ENCODE measurements at places on chromosomes 3 and 15. TPM values are rescaled to one million over a fixed set of nuclear protein-coding genes. Genes with fewer than 3 reads are reported as not detected.

Gene GNAT1
- 0.27 TPM for total RNA-seq

GRCh38 chr3:143362115-143362991 lies 242.8 kb downstream of the CHST2 start:
- H3K27me3 ChIP-seq = peaks cover 2% of the 10 kb centered on the region
- no peak overlapping the region for H3K27ac ChIP-seq
- H3K4me3 ChIP-seq = no peak overlapping the region

Gene FOXB1
- total RNA-seq = not detected

Gene RHOV
- total RNA-seq = 3.4 TPM

Gene ZNF660
- 18.7 TPM for total RNA-seq

DNA sequence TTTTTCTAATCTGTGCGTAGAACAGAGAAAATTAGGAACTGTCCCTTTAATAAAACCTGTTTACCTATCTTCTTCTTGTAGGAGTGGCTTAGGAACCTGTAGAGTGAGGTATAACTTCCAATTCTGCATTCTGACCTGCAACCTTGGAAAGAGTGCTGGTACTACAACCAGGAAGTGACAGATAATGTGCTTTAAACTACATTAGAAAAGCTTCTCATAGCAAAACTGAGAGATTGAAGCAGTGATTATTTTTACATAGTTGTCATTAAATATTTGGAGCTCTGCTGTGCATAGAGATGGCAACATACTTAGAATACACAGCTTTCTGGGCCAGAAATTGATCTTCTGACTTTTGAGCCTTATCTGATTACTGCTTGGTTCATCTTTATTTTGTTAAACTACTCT lies 50.4 kb upstream of the ZDHHC23 start:
- H3K4me1 ChIP-seq = peaks cover 16% of the 10 kb centered on the region
- peak overlapping the region; percentile 68 for H3K4me3 ChIP-seq
- H3K36me3 ChIP-seq = no peaks in the 10 kb centered on the region

DNA sequence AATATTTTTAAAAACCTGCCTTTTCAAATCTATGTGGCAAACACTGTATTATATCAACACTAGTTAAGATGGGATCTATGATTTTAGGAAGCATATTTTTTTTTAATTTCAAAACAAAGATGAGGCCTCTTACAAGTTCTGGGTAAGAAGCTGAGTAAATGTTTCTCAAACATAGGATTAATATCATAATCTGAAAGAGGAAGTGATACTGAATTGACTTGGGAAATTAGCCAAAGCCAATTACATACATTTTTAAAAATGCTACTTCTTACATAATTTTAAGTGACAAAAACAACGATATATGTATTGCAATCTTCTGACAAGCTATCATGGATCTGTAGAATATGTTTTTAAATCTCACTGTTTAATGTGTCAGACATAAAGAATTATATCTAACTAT lies 135.1 kb upstream of the UBP1 start:
- DNase-seq = no peak
- H3K36me3 ChIP-seq = peaks cover 13% of the 10 kb centered on the region
- no peaks in the 10 kb centered on the region for H3K27me3 ChIP-seq
- no peak overlapping the region for H3K4me3 ChIP-seq

Gene GPR87
- 3.3 TPM for total RNA-seq

- no peak for DNase-seq
- H3K36me3 ChIP-seq = no peaks in the 10 kb centered on the region
- peaks cover 30% of the 10 kb centered on the region for H3K4me1 ChIP-seq
- H3K27ac ChIP-seq = no peak overlapping the region
Observed at GRCh38 chr15:27249046-27249759, 278.2 kb downstream of the GABRG3 start.

- no peak overlapping the region for H3K27ac ChIP-seq
- DNase-seq = no peak
- no peak overlapping the region for H3K4me3 ChIP-seq
- H3K4me1 ChIP-seq = peaks cover 23% of the 10 kb centered on the region
Observed at GRCh38 chr3:108475220-108475782, 35.1 kb downstream of the MYH15 start.

DNA sequence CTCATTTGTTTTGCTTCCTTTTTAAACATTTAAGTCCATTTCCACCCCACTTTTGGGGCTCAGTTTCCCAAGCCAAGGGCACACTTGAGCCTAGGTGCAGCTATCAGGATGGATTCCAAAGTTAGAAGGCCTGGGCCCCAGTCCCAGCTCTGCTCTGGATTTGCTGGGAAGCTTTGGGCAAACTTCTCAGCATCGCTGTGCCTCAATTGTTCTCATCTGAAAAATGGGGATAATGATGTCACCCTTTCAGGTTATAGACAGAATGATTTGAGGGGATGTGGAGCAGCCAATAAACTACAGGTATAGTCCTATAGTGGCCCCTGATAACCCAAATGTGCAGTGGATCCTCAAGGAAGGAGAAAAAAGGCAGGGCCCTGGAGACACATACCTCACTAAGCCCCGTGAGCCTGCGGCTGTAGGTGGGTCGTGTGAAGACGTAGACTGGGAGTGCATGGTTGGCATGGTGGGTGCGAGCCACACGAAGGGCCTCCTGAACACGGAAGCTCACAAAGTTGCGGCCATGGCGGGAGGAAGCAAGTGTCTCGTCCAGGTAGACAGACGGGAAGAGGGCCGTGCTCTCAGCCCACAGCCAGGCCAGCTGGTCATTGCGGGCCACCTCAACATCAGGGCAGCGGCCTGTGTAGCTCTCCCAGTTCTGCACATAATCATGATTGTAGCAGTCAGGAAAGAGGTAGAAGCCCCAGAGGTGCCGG lies 3.2 kb downstream of the HYAL2 start:
- no peaks in the 10 kb centered on the region for H3K27me3 ChIP-seq
- no peak for DNase-seq
- no peak overlapping the region for H3K27ac ChIP-seq
- H3K4me1 ChIP-seq = peaks cover 51% of the 10 kb centered on the region
- H3K36me3 ChIP-seq = peaks cover 16% of the 10 kb centered on the region

DNA sequence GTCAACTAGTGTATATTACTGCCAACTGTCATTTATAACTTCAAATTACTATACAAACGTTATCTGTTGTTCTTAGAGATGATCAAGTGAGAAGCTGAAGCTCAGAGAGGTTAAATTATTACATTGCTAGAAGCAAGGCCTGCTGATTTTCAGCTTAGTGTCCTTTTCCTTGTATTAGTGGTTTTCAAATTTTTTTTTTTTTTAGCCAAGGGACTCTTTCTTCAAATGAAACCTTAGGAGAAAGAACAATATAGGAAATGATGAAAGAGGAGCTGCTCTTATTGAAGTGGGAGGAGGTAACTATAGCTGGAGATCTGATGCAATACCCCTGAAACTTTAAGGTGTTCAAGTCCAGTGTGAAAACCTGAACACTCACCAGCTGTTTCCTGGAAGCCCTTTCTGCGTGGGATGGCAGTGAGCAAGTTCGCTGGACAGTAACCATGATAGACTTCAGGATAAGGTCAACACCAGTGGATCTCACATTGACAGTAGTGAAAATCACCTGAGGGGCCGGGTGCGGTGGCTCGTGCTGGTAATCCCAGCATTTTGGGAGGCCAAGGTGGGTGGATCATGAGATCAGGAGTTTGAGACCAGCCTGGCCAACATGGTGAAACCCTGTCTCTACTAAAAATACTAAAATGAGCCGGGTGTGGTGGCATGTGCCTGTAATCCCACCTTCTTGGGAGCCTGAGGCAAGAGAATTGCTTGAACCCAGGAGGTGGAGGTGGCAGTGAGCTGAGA lies 376.2 kb downstream of the EDEM1 start:
- no peaks in the 10 kb centered on the region for H3K36me3 ChIP-seq
- H3K27me3 ChIP-seq = peaks cover 2% of the 10 kb centered on the region
- H3K4me3 ChIP-seq = no peak overlapping the region
- DNase-seq = no peak

DNA sequence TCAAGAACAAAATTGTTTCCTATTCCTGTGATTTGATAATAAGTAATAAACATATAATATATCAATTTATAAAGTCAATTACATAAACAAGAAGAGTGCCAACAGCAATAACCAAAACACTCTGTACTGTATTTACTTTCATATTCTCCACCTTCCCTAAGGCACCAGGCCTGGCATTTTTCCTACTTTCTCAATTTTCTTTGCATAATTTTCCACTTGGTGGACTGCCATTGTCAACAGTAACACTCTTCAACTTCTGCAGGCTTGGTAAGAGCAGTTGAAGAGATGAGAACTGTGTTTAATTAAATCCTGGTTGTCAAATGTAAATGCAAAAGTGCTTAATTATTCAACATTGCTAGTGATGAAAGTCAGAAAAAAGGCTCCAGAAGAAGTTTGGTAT lies 229.8 kb upstream of the PLSCR5 start:
- H3K4me1 ChIP-seq = no peaks in the 10 kb centered on the region
- no peaks in the 10 kb centered on the region for H3K36me3 ChIP-seq
- no peak overlapping the region for H3K4me3 ChIP-seq
- H3K27ac ChIP-seq = no peak overlapping the region
- H3K27me3 ChIP-seq = no peaks in the 10 kb centered on the region

DNA sequence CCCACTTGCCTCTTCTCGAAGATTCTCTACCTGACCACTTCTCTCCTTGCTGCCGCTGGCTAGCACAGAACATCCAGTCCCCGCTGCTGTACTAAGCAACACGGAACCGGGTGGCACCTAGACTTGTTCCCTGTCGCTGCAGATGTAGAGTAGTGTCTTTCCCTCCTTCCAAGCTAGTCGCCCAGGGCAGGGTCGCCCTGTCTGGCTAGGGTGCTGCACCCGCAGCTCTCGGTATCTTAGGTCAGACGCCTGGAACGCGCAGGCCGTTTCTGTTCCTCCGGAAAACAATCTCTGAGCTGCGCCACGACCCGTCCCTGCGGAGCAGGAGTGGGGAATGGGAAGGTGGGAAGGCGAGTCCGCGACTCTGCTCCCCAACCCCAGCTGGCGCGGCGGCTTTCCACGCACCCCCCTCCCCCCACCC lies 758 bp upstream of the SNX33 start:
- peak; percentile 57 for DNase-seq
- no peaks in the 10 kb centered on the region for H3K36me3 ChIP-seq
- peak overlapping the region; percentile 89 for H3K4me3 ChIP-seq
- peaks cover 46% of the 10 kb centered on the region for H3K4me1 ChIP-seq
- peak overlapping the region; percentile 95 for H3K27ac ChIP-seq

- no peak overlapping the region for H3K4me3 ChIP-seq
- H3K36me3 ChIP-seq = no peaks in the 10 kb centered on the region
- H3K27me3 ChIP-seq = no peaks in the 10 kb centered on the region
Observed at GRCh38 chr15:47431501-47431900, 285.8 kb upstream of the SEMA6D start.

GRCh38 chr15:97234851-97235610 lies 725.5 kb upstream of the ARRDC4 start:
- peak overlapping the region; percentile 47 for H3K4me3 ChIP-seq
- H3K36me3 ChIP-seq = no peaks in the 10 kb centered on the region
- no peak overlapping the region for H3K27ac ChIP-seq
- peaks cover 2% of the 10 kb centered on the region for H3K4me1 ChIP-seq
- H3K27me3 ChIP-seq = no peaks in the 10 kb centered on the region
- peak; percentile 77 for DNase-seq

GRCh38 chr15:58410353-58410752 lies 21.4 kb upstream of the LIPC start:
- peak overlapping the region; percentile 12 for H3K27ac ChIP-seq
- no peak for DNase-seq
- H3K27me3 ChIP-seq = no peaks in the 10 kb centered on the region
- H3K4me1 ChIP-seq = peaks cover 6% of the 10 kb centered on the region
- no peak overlapping the region for H3K4me3 ChIP-seq

DNA sequence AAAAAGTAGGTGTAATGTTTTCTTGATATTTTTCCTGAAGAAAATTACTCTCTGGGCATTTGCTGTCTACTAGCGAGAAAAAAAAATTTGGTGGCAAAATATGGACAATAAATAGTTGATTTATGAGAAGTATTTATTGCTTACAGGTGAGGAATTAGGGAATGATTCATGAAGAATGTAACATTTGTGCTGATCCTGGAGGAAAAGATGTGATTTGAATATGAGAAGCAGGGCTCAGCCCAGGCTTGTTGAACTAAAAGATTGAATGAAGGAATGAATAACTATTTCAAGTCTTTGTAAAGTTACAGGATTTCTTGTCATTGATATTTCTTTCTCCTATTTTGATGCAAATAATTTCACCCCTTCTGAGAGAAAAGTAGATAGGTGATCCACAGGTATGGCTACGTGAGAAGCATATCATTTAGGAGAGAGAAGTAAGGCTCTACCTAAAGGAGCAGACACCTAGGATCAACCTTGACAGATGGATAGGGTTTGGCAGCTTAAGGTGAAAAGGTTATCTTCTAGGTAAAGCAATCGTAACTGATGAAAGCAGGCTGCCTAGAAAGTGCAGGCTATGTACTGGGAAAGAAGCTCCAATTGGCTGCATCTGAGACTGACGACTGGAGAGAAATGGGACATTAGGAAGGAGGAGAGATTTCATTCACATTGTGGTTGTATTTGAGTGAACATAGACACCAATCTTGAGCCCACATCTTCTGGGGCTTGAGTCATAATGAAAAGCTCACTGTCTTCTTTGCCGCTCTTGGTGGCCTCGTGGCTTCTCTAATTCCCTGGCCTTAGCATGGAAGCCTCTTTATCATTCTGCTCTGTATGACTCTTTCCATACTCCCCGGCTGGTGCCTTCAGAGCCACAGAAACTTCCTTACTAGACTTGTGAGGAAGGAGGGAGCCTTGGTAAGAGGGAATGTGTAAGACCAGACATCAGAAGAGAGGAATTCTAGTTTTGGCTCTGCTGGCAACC lies 106.5 kb downstream of the P3H2 start:
- H3K27ac ChIP-seq = peak overlapping the region; percentile 44
- H3K4me1 ChIP-seq = peaks cover 36% of the 10 kb centered on the region
- H3K27me3 ChIP-seq = no peaks in the 10 kb centered on the region
- H3K36me3 ChIP-seq = no peaks in the 10 kb centered on the region
- DNase-seq = no peak
- no peak overlapping the region for H3K4me3 ChIP-seq

Gene BMF
- 98.9 TPM for total RNA-seq

DNA sequence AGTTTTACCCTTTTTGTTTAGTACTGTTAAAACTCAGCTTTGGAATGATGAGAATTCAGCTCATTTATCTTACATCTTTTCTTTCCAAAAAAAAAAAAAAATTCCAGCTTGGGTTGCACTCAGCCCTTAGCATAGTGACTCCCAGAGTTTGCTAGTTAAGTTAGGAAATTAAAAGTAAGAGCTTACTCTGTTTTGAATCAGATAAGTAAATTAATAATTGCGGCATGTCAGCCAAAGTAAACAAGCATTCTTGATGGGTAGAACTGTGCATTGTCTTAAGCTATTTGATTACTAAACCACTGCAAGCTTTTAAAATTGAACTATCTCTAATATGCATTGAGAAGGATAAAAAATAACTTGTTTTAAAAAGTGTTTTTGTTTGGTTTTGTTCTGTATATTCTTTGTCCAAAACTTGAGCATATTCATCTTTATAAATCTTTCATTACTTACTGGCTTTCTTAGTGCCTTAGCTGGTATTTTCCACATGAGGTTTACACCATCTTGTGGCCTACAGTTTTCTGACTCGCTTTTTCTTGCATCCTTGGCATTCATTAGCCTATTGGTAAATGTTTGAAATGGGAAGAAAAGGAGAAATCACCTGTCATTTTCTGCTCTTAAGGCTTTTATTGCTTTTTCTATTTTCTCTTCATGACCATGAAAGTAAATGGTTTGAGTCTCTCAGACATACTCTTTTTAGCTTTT lies 107.6 kb downstream of the FILIP1L start:
- no peak overlapping the region for H3K4me3 ChIP-seq
- peak overlapping the region; percentile 45 for H3K27ac ChIP-seq
- H3K4me1 ChIP-seq = peaks cover 52% of the 10 kb centered on the region
- H3K27me3 ChIP-seq = no peaks in the 10 kb centered on the region
- no peak for DNase-seq

- H3K4me3 ChIP-seq = no peak overlapping the region
- peaks cover 1% of the 10 kb centered on the region for H3K36me3 ChIP-seq
- no peak for DNase-seq
- H3K27ac ChIP-seq = no peak overlapping the region
- peaks cover 5% of the 10 kb centered on the region for H3K4me1 ChIP-seq
Observed at GRCh38 chr3:170572665-170573253, 13.1 kb downstream of the SLC7A14 start.

Gene PTPRG
- 33.2 TPM for total RNA-seq
